ENCODE measurements at places on chromosomes 12 and 14.

GRCh38 chr12:53572134-53572758 is 53.9 kb downstream of the ATF7 start:
- no peak for DNase-seq

- no peak for DNase-seq
These were observed 152.6 kb downstream of the DERA start for GRCh38 chr12:16063726-16064125.

DNA sequence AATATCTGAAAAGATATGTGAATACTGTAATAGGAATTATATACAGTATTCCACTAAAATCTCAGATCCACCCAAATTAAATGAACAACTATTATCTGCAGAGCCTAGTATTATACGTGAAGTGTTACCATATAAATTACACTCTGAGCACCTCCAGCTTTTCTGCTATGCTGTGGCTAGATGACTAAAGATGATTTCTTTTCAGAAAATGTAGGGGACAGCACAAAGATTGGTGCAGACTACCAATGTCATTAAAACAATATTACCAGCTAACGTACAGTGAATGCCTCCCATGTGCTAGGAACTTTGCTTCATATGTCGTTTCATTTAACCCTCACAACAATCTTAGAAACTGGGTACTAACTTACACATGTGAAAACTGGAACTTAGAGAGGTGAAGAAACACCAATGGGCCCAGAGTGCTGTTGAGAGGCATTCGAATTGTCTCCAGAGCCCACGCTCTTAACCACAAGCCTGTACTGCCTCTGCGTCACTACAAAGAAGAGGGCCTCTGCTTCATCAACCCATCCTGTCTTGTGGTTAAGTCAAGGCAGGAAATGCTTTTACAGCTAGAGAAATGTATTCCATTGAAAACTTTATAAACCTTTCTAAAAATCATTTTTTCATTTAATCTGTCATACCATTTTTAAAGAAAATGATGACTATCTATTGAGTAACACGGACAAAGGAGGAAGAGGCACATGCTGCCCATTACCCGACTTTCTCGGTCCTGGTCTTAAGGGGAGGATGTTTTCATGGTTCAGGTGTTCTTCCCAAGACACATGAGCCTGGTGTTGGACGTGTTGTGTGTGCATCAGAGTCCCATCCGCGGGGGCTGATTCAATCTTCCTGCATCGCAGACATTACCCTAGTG is 1.3 kb downstream of the GPR65 start:
- no peak for DNase-seq

DNA sequence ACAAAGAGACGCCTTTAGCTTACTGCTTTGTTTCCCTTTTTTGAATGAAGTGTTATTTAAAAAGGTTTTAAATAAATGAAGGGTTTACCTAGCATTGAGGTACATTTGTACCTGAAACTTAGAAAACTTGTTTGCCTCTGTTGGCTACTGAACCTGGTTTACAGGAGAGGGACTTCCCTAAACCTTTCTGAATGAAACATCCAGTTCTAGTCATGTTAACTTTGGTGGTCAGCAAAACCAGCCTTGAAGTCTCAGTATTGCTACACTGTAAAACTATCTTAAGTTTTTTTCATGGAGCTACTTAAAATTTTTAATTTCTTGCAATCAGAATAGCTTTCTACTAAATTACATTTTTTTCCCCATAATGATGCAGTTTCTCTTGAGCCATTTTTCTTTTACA is 38.2 kb downstream of the RASSF8 start:
- no peak for DNase-seq

DNA sequence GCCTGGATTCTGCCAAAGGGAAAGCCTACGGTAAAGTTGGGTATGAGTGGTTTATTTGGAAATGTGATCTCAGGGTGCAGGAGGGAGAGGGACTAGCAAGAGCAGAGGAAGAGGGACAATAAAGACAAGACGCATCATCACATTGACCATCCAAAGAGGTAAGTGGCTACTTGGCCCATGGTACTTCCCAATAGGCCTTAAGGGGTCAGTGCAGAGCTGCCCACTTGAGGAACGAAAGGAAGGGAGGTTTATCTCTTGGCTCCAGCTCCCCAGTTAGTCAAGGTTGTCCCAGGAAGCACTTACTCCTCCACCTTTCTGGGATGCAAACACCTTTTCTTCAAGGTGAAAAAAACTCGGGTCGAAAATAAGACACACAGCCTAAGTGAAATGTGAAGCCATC is 323.9 kb downstream of the TMEM132D start:
- no peak for DNase-seq

DNA sequence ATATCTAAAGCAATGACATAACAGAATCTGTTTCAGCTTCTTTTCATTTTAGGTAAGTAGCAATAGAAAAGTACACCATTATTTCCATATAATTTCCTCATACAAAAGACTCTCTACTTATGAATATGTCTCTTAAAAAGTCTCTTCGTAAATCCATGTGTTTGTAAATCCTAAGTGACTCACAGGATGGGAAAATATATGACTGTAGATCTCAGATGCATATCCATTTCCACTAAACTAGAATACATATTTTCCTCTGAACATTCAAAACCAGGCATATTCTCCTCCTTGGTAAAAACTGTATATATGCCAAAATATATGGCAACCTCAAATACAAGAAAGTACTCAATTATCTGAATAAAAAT is 93.6 kb downstream of the TXNDC16 start:
- DNase-seq = no peak

- no peak for DNase-seq
These were observed 8.2 kb downstream of the IPO8 start for GRCh38 chr12:30687265-30687986.

DNA sequence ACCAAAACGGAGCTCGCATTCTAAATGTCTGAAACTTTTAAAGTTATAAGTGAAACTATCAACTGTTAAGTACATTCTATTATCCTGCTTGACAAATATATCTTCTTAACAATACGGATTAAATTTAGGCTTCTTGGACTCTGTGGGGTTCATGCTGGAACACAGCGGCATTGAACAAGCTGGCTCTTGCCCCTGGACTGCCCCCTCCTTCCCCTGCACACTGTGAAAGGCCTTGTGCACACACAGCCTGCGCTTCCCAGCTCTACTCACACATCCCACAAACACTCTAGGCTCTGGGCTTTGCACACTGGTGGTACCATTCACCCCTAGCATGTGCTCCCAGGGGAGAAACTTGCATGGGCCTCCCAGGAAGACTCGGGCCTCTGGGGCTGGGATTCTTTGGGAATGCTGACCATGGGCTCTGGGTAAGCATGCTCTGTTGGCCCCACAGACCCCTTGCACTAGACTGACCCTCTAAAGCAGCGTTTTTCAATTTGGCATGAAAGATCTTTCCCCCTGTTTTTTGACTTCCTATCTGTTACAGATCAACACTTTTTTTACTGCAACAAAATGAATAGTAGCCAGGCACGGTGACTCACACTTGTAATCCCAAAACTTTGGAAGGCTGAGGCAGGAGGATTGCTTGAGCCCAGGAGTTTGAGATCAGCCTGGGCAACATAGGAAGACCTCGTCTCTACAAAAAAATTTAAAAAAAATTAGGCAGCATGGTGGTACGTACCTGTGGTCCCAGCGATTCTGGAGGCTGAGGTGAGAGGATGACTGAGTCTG is 96.2 kb upstream of the CPM start:
- DNase-seq = no peak

DNA sequence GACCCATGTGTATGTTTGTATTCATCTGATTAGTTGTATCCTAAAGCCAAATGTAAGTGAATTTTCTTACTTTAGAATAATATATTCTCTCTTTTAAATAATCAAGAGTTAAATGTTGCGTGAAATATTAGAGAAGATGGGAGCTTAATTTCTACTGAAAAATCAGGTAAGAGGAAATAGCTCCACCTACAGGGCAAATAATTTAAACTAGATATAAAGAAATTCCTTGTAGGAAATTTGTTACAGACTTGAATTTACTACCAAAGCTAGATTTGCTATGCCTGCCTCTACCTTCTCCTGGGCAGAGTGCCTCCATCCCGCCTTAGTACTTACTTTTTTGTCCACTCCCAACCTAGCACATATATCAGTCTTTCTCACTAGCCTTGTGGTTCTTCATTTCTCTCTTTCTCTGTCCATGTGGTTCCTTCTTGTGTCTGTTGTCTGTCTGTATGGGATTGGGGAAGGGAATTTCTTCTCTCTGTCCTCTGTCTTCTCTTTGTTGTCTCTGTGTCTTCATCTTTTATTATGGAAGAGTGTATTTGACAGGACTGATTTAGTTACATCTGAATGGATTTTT is 44.7 kb downstream of the PALS1 start:
- DNase-seq = no peak

GRCh38 chr14:41461380-41461779 is 145.3 kb upstream of the LRFN5 start:
- DNase-seq = no peak

GRCh38 chr12:6884539-6884938 is 11.4 kb upstream of the SPSB2 start:
- DNase-seq = no peak

DNA sequence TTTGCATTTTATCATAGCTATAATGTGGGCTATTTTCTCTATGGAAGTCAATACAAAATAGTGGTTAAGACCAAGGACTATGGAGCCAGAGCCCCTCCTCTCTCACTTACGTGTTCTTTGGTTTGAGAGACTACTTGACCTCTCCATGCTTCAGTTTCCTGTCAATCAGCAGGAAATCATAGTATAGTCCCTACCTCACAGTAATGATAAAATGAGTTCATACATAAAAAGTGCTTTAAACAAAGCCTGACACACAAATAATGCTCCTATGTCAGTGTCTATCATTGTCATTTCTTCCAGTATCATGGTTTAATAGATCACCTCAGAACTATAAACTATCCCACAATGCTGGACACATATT is 90.4 kb downstream of the MED13L start:
- no peak for DNase-seq

GRCh38 chr12:31323391-31324115 is 2.4 kb downstream of the SINHCAF start:
- peak; percentile 35 for DNase-seq

GRCh38 chr12:52669426-52669825 is 10.8 kb downstream of the KRT1 start:
- no peak for DNase-seq

GRCh38 chr14:55389330-55389729 is 22.3 kb downstream of the ATG14 start:
- no peak for DNase-seq

DNA sequence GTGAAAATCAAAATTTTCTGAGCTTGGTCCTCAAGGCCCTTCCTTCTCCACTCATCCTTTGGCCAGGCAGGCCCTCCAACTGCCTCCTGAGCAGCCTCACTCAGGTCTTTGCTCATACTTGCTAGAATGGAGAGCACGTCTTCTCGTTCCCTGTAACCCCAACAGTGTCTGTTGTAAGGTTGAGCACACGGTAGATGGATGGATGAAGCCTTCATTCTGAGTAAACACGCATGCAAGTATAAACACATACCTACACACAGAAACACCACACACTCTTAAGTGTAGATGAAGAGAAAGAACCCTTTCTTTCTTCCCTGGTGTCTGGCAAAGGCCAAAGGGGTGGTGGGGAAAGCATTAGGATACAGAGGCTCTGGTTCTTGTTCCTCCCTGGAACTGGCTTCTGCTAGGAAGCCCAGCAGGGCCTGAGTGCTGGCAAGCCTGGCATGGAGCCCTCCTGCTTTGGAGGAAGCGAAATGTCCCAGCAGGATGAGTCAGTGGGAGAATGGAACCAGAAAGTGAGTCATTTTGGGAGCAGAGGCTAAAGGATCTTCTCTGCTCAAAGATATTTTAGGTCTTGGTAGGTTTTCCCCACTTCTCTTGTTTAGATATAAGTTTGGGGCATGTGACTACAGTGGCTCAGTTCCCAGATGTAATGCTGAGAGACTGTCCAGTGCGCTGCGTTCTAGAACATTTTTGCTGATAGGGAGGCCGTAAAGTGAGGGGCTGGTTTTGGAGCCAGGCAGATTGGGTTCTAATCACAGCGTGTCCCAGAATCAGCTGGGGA is 127.4 kb downstream of the CACNA1C start:
- DNase-seq = peak; percentile 41

- DNase-seq = no peak
These were observed 62.9 kb downstream of the DPF3 start for GRCh38 chr14:72830786-72831594.

DNA sequence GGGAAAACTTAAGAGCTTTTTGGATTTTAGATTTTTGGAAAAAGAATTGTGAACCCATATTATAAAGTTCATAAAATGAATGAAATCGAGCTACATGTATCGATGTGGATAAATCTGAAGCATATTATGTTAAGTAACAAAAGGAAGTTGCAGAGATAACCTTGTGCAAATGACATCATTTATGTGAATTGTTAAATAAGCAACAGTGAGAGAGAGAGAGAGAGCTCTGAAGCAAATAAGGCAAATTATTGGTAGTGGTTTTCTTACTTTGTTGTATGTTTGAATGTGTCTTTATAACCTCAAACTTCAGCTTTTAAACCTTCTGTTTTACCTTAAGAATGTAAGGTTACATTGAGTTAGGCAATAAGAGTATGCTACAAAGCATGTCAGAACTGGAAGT is 78.8 kb downstream of the ERC1 start:
- no peak for DNase-seq

GRCh38 chr14:52413729-52414408 is 99.8 kb downstream of the PTGER2 start:
- no peak for DNase-seq

DNA sequence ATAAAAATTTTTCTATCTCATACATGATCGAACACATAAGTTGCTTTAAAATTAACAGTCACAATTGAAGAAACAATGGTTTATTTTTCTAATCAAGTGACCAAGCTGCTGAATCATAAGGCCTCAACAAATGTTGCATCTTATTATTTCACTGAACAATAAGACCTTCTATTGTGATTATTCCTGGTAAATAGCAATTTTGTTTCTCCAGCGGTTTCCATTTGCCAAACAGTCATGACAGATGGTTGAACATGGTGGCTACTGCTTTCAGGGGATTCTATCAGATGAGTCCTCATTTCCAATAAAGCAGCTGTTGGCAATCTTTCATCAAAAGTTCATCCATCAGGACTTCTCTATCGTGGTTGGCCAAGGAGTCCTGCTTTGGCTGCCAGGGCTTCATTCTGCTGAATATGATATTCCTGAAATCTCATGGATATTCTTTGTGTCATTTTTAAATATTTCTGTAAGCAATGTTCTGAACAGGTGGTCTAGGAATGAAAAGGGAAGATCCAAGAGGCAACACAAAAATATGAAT is 13.0 kb downstream of the TOMM20L start:
- DNase-seq = no peak

DNA sequence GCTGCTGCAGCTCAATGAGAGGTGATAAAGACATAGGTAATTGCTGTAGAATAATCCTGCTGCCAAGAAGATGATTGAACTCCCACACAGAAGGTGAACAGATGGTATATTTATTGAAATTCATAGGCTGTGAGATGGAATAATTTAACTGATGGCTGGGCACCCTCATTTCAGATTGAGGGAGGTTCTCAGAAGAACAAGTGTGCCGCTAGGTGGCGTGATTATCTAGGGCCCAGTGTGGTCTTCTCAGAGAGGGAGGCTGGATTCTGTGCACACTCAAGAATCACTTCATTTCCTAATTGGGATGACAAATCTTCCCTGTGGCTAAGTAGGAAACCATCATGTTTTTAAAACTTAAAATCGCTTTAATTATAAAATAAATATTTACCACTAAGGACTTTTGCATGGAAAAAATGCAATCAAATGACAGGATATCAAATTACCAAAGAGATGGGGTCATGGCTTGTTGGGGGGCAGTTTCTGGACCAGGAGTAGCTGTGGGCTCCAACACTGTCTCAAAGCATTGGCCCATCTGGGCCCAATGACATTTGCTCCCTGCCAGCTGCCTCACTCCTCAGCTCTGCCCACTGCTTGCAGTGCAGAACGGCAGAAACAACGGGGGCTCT is 132.3 kb downstream of the SNAPC1 start:
- DNase-seq = peak; percentile 41

GRCh38 chr12:10158406-10158805 is 13.5 kb downstream of the OLR1 start:
- no peak for DNase-seq
